ENCODE measurements at places on chromosomes 1 and 21. TPM values are rescaled to one million over a fixed set of nuclear protein-coding genes. Genes with fewer than 3 reads are reported as not detected.

- DNase-seq: peak; percentile 84
Observed at GRCh38 chr1:56505792-56506743, 73.3 kb downstream of the PLPP3 start.

The LYPD8 gene
- total RNA-seq: not detected

DNA sequence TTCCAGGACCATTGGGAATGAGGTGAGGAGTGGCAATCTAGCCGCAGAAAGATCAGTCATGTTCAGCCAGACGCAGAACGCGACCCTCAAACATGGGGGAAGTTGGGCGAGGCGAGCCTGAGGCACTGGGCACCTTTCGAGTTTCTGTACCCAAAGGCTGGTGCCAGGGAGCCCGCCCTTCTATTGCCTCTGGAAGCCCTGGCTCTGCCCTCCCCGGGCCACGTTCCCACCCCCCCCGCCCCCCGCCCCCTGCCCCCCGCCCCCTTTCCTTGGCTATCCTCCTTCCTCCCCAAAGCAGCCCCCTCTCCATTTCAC lies 2.2 kb upstream of the ZBTB7B start:
- DNase-seq: peak; percentile 59

- no peak for DNase-seq
Observed at GRCh38 chr21:19621837-19622496, 1218.4 kb upstream of the TMPRSS15 start.

- no peak for DNase-seq
Observed at GRCh38 chr1:47181955-47182675, 7.7 kb downstream of the PDZK1IP1 start.

DNA sequence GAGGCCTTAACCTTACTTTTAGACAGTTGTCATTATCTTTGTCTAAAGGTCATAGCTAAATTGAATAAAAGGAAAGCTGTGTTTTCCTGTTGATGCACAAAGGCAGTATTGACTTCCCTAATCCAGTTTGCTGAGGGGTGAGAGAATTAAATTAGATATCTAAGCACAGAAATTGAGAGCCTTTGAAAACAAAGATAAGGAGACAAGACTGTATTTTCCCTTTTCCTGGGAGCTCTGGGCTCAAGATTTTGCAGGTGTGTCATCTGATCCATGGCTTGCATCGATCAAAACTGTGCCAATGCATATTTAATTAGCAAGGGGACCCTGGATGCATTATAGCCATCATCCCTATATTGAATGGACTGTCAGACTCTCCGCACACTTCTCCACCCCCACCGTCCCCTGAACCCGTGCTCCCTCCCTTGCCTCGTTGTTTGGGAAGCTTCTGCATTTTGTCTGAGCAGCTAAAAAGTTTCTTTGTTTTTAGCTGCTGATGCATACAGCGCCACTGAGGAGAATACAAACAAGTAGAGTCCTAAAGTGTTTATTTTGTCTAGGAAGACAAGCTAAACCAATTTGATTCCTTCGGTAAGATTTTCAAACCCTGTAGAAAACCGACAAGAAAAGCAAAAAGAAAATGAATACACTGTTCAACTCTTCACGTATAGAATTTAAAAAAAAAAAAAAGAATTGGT lies 186.3 kb downstream of the NFIA start:
- DNase-seq: no peak

The ANKRD65 gene
- total RNA-seq: 0.22 TPM

The SLC5A9 gene
- total RNA-seq: not detected

The CXADR gene
- total RNA-seq: 3.1 TPM

DNA sequence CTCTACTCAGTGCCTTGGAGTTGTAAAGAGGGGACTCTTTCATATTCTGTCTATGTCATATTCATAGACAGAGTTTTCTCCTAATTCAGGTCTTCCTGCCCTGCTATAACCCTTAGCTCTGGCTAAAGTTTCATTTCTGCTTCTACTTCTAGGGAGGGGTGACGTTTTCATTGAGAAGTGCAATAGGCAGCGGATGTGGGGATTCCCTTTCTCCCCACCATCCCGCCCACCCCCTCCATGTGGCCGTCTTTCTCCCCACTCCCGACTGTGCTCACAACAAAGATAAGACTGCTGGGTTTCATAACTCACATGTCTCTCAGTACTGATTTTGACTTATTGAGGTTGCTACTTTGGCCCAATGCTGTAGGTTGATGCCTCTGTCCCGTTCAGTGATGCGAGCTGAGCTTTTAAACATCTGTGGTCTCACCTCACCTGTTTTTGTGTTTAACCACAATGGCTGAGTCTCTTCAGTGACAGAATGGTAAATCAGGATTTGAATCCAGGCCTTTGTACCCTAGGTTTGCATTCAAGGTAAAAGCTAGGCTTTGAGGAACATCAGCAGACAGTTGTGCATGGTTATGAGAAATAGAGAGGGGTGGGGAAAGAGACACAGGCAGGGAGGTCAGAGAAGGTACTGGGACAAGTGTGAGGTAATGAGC lies 7.8 kb upstream of the KIF14 start:
- DNase-seq: no peak

- DNase-seq: no peak
Observed at GRCh38 chr1:244836584-244836983, 1.1 kb downstream of the COX20 start.

DNA sequence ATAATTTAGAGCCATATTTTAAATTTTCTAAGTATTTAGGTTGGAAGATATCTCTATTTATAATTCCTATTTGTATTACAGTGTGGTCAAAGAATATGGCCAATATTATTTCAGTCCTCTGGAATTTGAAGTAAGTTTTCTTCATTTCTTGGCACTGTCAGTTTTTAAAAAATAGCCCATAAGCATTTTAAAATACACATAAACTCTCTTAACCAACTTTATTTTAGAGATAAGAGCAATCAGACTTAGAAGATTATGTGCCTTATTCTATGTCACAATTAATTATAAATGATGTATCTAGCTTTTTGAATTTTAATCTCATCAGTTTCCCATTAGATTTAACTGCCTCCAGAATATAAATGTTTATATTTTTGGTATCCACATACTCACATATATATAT lies 130.8 kb downstream of the USP25 start:
- no peak for DNase-seq

The CACNA1S gene
- not detected for total RNA-seq

The CNKSR1 gene
- total RNA-seq: 0.29 TPM

The CLCA4 gene
- not detected for total RNA-seq

DNA sequence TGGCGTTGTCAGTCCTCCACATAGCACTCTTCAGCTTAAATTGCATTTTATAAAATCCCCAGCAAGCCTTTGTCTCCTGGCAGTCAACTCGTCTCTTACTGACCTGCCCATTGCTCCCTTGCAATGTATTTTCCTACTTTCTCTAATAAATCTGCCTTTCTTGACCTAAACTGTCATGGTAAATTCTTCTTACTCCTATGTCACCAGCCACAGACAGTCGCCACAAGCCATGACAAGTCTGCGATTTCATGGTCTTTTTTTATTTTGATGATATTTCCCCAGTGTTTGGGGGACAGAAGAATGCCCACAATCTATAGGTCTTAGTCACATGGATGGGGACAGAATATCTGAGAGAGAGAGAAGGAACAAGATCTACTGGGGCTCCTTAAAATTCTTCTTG lies 8.4 kb downstream of the IFNAR2 start:
- no peak for DNase-seq

The OR2M3 gene
- total RNA-seq: not detected

The CLDN14 gene
- not detected for total RNA-seq

- DNase-seq: no peak
Observed at GRCh38 chr1:108054396-108054795, 89.4 kb upstream of the VAV3 start.

DNA sequence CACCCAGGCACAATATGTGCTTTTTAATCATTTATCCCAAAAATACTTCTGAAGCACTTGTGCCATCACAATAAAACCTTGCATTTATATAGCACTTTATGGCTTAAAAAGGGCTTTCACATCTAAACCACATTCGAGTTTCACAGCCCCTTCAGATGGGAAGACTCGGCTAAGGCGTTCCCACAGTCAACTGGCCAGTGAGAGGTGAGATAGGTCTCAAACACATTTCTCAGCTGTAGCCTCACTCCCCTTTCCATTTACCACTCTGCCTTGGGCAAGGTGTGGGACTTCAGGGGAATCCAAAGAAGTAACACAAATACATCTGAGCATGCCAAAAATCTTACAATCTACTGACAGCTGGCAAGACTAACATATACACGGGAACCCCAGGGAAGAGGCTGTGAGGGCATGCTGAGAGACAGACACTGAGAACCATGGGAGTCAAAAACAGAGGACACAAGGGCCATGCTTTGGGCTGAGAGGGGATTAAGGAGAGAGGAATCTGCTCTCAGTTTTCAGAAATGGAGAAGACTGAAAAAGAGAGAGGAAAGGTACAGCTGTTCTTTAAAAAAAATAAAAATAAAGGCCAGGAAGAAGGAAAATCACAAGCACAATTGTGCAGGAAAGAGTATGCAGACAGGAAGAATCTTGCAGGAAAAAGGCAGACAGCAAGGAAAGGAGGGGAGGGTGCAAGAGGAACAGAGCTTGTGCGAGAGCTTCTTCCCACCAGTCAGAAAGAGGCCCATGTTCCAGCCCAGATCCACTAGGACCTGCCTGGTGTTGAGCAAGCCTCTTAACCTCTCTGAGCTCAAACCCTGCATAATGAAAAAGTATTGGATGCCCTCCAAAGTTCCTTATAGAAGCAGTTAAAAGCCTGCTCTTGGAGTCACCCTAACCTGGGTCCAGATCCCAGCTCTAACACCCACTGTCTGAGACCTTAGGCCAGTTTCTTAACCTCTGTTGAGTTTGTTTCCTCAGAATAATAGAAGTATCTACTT lies 73.5 kb downstream of the JAK1 start:
- no peak for DNase-seq

DNA sequence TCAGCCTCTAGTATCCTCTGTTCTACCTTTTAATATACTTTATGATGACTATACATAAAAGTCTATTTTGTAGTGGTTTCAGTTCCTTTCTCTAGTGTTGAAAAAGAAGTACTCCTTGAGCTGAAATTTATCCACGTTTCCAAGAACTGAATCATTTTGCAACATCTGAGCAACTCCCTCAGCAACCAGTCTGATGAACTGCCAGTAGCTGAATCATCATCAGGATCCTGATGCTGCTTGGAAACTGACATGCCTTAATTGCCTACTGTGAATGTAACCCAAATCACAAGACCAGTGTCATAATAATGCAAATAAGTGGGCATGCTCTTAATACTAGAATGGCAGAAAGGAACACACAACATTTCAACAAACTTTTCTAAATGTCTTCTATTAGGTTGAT lies 103.3 kb downstream of the CYYR1 start:
- peak; percentile 48 for DNase-seq

The KRTAP21-3 gene
- not detected for total RNA-seq

GRCh38 chr21:35048706-35049617 lies at the start of gene RUNX1:
Gene RUNX1 (minus strand): TSS chr21:35049302.
- no peak for DNase-seq

GRCh38 chr1:151611832-151612500 lies at the start of gene SNX27:
Gene SNX27 (plus strand): TSS chr1:151612050. CDS start chr1:151612202, 152 bp downstream.
- peak; percentile 94 for DNase-seq

DNA sequence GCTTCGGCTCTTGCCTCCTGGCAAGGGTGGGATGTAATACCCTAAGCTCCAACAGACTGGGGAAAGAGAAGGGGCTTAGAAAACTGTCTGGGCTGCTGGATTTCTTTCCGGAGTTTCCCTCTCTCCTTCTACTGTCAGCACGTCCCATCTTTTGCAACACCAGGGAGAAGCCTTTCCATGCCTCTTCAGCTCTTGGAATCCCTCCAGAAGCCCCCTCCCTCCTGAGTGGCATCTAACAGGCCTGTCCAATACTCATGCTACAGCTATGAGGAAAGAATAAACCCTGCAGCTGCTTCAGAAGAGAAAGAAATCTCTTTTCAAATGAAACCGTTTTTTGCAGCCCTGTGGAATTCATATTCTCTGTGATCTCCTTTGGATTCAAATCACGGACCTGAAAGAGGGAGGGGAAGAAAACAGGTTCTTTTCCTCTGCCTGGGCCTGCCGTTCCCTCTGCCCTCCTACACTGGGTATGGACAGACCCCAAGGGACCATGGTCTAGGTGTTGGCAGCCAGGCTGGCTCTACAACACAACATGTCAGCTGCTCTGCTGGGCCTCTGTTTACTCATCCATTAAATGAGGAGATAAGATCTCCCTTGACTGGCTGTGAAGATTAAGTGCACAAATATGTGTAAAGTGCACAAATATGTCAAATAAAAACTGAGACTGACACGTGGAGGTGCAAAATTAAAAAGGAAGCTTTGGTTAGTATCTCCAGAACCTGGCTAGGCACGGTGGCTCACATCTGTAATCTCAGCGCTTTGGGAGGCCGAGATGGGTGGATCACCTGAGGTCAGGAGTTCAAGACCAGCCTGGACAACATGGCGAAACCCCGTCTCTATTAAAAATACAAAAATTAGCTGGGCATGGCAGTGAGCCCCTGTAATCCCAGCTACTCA lies 6.0 kb upstream of the CAPN2 start:
- peak; percentile 70 for DNase-seq

DNA sequence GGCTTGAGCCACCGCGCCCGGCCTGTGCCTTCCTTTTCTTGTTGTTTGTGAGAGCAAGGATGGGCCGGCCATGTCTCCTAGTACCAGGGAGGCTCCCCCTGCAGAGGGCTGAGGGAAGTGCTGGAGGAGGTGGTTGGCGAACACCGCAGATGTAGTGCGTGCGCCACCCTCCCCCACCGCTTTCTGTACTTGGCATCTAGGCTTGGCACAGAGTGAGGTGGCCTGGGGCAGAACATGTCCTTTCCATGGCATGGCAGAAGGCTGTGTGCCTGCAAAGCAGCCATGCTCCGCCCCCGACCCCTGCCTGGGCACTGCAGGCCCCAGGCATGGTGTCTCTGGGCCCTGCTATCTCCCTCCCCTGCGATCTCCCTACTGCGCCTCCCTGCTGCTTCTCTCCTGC lies 30.7 kb downstream of the ALPL start:
- DNase-seq: no peak

GRCh38 chr1:15993666-15994065 lies 10.4 kb upstream of the SRARP start:
- no peak for DNase-seq

The WNT3A gene
- total RNA-seq: not detected

DNA sequence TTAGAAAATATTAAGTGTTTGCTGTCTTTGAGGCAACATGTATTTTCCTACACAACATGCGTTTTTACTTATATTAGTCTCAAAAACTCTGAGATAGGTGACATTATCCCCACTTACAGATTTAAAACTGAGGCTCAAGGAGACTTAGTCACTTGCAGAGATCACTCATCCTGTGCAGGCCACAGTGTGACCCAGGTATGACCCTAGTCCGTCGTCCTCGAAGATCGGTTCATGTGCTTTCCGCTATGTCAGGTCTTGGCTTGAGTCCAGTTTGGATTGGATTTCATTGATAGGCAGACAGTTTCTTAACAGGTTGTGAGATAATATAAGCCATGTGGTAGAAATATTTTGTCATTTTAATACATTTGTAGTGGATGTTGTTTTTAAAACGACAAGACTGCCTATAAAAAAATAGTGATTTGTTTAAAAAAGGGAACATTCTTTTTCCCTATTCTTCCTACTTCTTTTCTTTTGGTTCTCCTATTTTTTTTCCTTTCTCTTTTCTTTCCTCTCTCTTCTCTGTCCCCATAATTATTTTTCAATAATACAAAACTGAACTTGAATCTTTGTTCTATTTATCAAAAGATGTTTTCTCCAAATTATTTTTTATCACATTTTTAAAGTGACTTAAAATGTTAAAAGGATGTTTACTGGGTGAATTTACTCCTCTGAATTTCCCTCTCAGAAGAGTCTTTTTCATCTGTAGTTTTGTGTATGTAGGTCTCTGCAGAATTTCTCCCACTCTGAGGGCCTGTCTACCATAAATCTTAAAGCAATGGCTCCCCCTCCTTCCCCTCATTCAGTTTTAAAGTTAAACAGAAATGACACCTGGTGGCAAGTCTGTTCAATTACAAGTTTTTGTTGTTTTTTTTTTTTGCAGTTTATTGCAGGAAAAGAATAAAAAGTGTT lies 81.8 kb downstream of the PHTF1 start:
- peak; percentile 63 for DNase-seq

The LEFTY1 gene
- total RNA-seq: 0.55 TPM

Data from adrenal gland (tissue), 19 donors.